ENCODE measurements at places on chromosomes 2 and 18. TPM values are rescaled to one million over a fixed set of nuclear protein-coding genes. Genes with fewer than 3 reads are reported as not detected.

DNA sequence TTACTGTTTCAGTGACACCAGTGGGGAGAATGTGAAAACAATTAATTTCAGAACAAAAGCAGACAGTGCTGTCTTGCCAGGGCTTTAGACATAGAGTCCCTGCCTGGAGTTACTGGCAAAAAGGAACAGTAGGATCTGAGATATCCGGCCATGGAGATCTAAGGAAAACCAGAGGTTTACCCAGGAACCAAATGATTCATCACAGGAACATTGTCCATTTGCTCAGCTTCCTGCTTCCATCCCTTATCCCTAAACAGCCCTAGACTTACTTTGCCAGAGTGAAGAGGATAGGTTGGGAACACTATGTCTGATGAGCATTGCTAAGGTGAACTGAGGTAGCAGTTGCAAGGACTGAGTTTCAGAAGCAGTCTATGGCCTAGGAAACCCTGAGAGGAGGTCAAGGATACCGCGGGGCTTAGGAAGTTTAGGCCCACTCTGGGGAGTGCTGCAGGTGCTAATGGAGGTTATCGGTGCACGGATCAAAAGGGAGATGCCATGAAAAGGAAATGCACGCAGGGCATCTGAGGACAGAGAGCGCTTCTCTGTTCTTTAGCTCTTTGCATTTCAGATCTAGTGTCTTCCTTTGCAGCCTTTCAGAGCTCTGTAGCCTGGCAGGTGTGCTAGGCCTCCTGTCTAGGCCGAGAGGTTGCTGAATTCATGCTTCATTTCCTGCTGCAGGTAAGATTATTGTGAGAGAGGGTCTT is 223.9 kb downstream of the CDCA7 start:
- no peak for DNase-seq

DNA sequence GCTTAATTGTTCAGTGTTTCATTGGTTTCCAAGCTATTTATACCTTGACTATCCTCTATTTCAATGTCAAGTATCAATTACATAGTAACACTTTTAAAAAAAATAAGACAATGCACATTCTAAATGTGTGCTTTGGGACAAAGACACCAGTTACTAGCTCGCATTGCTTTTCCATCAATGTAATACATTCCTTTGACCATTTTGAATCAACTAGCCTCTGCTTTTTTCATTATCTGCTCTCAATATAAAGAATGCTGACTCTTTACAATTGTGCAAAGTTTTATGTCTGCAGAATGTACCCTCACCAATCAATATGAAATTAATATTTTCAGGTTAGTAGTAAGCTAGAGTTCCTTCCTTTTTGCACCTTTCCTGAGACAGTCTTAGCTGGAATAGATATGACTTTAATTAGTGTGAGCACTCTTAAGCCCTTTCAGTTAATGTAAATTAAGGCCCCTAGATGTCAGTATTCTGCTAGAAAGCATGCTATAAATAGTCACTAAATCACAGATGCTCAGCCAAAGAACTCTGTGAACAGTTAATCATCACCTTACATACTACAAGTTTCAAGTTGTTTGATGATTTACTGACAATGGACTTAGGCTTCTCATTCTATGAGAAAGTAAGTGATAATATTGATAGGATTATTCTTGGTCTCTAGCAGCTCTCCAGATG is 413.6 kb downstream of the PTH2R start:
- no peak for DNase-seq

GRCh38 chr2:32358111-32358482 is 1.3 kb downstream of the BIRC6 start:
- no peak for DNase-seq

- no peak for DNase-seq
These were observed 62.0 kb upstream of the TAF1B start for GRCh38 chr2:9781252-9781651.

DNA sequence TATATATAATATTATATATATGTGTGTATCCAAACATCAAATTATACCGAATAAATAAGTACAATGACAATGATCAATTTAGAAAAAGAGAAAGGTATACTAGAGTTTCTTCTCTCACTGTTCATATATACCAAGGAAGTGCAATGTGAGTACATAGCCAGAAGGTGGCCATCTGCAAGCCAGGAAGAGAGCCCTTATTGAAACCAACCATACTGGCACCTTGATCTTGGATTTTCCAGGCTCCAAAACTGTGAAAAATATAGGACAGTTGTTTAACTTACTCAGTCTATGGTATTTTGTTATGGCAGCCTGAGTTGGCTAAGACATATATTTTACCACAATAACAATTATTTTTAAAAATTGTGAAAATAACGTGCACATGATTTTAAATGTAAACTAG is 1490.2 kb upstream of the SLC39A10 start:
- peak; percentile 1 for DNase-seq

- DNase-seq: no peak
These were observed 12.7 kb downstream of the WDR75 start for GRCh38 chr2:189454009-189454408.

DNA sequence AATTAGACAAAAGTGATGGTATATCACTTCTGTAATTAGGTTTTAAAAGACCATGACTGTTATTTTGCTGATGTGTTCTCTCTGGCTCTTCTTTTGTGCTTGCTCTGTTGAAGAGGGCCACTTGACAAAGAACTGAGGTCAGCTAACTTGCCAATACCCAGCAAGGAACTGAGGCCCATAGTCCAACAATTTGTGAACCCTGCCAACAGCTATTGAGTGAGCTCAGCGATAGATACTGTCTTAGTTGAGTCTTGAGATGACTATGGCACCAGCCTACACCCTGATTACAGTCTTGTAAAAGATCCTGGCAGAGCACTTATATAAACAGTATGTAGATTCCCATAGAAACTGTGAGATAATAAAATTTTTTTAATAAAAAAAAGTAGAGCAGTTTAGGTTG is 103.0 kb downstream of the BMPR2 start:
- no peak for DNase-seq

- DNase-seq: no peak
These were observed 32.7 kb downstream of the CARF start for GRCh38 chr2:202944816-202945215.

GRCh38 chr2:194346193-194346592 is 1310.8 kb upstream of the SLC39A10 start:
- no peak for DNase-seq

- no peak for DNase-seq
These were observed 27.2 kb downstream of the ASXL3 start for GRCh38 chr18:33605250-33605649.

DNA sequence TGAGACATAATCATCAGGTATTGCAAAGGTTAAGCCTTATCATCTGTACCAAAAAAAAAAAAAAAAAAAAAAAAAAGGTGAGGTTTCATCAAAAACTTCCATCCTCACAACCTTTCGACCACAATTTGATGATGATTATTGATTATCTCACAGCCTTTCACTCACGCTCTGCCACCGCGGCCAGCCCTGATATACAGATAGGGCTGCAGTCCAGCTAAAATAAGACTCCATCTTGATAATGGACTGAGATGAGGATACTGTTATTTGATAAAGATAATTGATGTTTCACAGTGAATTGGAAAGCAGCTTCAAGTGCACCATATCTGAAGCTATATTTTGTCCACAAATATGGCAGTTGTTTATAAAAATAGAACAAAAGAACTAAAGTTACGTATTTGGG is 159.7 kb upstream of the BOD1L2 start:
- no peak for DNase-seq

GRCh38 chr18:23498117-23498516 is 5.2 kb upstream of the RMC1 start:
- no peak for DNase-seq

DNA sequence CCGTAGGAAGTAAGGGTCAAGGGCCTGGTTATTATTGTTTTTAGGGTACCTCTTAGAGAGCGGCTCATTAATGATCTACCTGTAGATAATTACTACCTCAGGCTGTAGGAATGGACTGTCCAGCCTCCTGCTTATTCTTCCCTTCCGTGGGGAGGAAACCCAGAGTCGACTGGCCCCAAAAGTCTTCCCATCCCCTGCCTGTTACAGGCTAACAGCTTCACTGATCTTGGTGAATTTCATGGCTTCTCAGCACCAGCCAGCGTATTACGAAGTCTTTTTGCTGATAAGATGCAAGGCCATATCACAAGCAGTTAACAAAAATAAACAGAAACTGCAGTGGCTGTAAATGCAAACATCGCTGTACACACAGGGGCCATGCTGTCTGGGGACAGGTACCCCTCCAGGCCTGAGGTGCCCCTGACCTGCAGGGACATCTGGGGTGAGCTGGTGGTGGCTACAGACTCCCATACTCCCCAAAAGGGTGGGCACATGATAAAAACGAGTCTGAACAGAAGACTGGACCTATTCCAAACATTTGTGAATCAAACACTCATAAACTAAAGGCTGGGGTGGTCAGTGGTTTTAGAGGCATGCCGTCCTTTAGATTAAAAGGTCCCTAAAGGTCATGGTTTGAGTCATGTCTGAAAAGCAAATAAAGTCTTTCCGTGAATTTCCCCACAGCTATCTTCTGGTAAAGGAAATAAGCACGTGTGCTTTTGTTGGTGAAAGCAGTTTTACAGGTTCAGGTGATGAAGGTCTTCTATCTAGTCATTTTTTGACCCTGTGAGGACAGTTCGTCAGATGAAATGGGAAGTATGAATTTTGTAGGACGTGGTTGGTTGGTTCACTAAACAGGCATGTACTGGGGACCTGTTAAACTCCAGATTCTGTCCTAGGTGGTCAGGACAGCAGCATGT is 36.7 kb downstream of the TTC39C start:
- no peak for DNase-seq

DNA sequence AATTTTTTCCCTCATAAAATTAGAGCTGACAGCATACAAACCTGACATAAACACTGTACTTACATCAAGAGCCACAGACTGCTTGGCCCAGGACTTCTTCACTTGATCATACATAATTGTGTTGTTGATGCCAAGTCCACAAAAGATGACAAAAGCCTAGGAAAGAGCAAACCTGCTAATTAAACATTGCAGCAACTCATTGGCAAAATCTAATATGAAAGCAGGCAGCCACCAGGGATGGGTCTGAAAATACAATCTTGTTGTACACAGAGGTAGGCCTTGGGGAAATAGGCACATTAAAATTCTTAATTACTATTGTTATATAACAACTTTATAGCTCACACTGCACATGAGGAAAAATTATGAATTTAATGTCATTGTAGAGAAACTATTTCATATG is 255.8 kb downstream of the PDE11A start:
- DNase-seq: no peak

DNA sequence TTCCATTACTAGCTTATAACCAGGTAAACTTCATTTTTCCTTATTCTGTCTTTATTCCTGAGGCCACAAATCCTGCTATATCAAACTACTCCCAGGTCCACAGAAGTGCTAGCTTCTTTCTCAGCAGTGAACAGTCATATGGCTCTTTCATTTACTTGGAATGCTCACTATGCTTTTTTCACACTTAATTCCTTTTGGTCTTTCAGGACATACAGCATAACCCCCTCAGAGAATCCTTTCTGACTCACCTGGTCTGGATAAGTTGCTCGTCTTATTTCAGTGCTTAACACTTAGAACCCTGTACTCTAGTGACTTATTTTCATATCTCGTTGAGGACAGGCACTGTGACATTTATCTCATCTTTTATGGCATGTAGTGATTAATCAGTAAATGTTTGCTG is 325.0 kb upstream of the UBE2E3 start:
- no peak for DNase-seq

- DNase-seq: no peak
These were observed 144.9 kb upstream of the ID2 start for GRCh38 chr2:8536686-8537561.

DNA sequence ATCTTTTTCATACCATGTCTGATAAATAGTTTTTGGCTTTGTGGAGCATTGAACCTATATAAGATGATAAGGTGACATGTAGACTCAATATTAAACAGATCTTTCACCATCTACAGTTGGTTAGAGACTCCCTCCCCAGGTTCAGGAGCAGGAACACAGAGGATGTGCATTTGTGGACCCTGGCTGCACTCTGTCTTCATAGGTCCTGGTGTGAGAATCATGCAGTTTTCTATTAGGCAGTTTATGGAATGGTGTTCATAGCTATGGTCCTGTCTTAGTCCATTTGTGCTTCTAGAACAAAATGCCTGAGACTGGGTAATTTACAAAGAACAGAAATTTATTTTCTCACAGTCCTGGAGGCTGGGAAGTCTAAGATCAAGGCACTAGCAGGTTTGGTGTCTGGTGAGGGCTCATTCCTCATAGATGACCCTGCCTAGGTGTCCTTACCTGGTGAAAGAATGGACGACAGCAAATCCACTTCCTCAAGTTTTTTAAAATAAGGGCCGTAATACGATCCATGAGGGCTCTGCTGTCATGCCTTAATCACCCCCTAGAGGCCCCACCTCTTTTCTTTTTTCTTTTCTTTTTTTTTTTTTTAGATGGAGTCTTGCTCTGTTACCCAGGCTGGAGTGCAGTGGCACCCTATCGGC is 35.3 kb upstream of the FAM98A start:
- no peak for DNase-seq

- DNase-seq: no peak
These were observed 140.5 kb downstream of the LRP2 start for GRCh38 chr2:169221745-169222369.

GRCh38 chr2:152875701-152876695 is 157.6 kb downstream of the ARL6IP6 start:
- DNase-seq: no peak

GRCh38 chr2:239886781-239887180 is 138.4 kb downstream of the NDUFA10 start:
- no peak for DNase-seq

GRCh38 chr2:6823111-6823510 is 42.6 kb downstream of the CMPK2 start:
- no peak for DNase-seq

DNA sequence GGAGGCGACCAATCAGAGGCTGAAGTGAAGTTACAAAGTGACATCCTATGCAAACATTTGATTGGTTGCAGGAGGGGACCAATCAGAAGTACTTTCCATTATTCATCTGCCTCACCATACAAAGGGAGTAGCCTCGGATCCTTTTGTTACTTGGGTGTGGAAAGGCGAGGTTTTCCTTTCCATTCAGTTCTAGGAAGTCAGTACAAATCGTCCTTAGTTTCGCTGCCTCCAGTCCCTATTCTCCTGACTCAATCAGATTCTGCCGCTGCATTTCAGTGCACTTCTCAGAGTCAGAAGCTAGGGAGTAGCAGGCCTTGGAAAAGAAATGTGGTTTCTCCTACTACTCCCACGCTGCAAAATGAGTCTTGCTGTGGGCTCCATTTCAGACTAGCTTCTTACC is 149.4 kb downstream of the DTNA start:
- DNase-seq: no peak

GRCh38 chr2:3264010-3264744 is 113.4 kb downstream of the EIPR1 start:
- no peak for DNase-seq

The RIT2 gene
- not detected for polyA plus RNA-seq

The DSC2 gene
- polyA plus RNA-seq: 14.3 TPM

The FAM124B gene
- polyA plus RNA-seq: 16.9 TPM

The RFTN2 gene
- polyA plus RNA-seq: 19.0 TPM

The NXPH2 gene
- 0.75 TPM for polyA plus RNA-seq

The CCDC74B gene
- 4.7 TPM for polyA plus RNA-seq

The KCNK3 gene
- polyA plus RNA-seq: 26.4 TPM

The PAX8 gene
- polyA plus RNA-seq: 14.5 TPM

The REG3A gene
- not detected for polyA plus RNA-seq
